Spleen (tissue), 13 donors: ENCODE measurements at places on chromosomes 4 and X. TPM values are rescaled to one million over a fixed set of nuclear protein-coding genes. Genes with fewer than 3 reads are reported as not detected.

DNA sequence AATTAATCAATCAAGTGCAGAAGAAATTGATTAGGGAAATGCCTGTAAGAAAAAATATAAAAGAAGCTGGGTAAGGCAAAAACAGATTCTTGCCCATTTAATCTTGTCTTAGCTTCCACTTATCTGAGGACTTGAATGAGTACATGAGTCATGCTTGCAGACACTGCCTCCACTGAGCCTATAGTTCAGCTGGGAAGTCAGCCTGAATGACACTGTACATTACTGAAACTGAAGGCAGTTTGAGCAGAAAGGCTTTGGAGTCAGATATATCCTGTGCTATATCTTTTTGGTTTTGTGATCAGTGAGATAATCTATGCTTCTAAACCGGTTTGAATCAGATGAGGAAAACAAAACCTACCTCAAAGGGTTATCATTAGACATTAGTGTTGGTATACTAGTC, 61.3 kb downstream of the NUDT11 start:
- no peaks in the 10 kb centered on the region for H3K27me3 ChIP-seq
- no peak for DNase-seq
- H3K27ac ChIP-seq, result no peak overlapping the region

- no peak for DNase-seq
- H3K27me3 ChIP-seq, result no peaks in the 10 kb centered on the region
- H3K4me3 ChIP-seq, result no peak overlapping the region
- no peak overlapping the region for H3K27ac ChIP-seq
These were observed 229.9 kb upstream of the AFF2 start for GRCh38 chrX:148270499-148270898.

DNA sequence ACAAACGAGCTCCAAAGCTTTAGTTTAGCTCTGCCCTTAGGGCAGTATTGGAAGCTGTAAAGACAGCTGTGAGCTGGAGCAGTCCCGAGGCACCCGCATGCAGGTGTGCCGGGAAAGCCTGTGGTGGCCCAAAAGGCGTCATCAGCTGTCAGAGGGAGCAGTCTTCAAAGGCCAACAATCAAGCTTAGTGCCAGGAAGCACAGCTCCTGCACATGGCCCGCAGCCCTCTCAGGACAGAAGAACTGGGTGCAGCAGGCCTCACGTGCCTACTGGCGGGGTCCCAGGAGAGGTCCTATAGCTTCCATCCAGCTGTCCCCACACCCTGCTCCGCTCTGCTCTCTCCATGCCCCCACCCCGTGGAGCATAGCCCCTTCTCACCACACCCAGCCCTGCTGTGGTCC, 92.2 kb upstream of the TRIM2 start:
- H3K27me3 ChIP-seq, result no peaks in the 10 kb centered on the region
- peaks cover 31% of the 10 kb centered on the region for H3K4me1 ChIP-seq
- H3K27ac ChIP-seq, result no peak overlapping the region
- H3K36me3 ChIP-seq, result no peaks in the 10 kb centered on the region

The SLC16A2 gene
- total RNA-seq, result 2.6 TPM

DNA sequence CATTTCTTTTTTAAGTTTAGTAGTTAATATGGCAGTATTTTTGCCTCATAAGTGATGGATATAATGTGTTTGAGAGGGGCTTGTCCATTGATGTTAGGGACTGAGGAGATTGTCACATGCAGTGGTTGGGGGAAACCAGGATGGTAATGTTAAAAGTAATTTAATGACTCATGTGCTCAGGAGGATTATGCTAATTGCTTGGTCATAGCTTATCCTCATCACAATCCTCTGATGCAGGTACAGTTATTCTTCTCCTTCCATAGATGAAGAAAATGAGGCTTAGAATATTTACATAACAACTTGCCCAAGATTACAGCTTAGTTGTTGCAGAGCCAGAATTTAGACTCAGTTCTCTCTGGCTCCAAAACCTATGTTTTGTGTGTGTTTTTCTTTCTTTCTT, 94.4 kb upstream of the SCML1 start:
- no peak overlapping the region for H3K4me3 ChIP-seq
- no peak for DNase-seq
- H3K36me3 ChIP-seq, result no peaks in the 10 kb centered on the region
- no peaks in the 10 kb centered on the region for H3K27me3 ChIP-seq
- H3K4me1 ChIP-seq, result no peaks in the 10 kb centered on the region

- H3K27ac ChIP-seq, result no peak overlapping the region
- H3K4me1 ChIP-seq, result no peaks in the 10 kb centered on the region
- H3K27me3 ChIP-seq, result no peaks in the 10 kb centered on the region
- DNase-seq, result no peak
- no peak overlapping the region for H3K4me3 ChIP-seq
- no peaks in the 10 kb centered on the region for H3K36me3 ChIP-seq
These were observed 74.8 kb downstream of the TEX13C start for GRCh38 chrX:125394449-125394848.

DNA sequence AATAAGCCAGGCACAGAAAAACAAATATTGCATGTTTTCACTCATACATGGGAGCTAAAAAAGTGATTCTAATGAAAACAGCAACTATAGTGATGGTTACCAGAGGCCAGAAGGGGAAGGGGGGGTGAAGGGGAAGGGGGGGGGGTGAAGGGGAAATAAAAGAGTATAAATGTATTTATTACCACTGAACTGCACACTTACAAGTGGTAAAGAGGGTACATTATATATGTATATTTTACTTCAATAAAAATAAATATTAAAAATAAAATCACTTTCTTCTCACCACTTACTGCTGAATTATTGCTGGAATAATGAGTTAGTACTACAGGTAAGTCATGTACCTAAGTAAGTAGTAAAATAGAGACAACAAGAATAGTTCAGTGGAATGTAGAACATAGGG, 2.1 kb upstream of the VCX3B start:
- no peak overlapping the region for H3K4me3 ChIP-seq
- no peak overlapping the region for H3K27ac ChIP-seq
- no peaks in the 10 kb centered on the region for H3K27me3 ChIP-seq
- no peak for DNase-seq
